ENCODE measurements at places on chromosomes 7 and 10.

DNA sequence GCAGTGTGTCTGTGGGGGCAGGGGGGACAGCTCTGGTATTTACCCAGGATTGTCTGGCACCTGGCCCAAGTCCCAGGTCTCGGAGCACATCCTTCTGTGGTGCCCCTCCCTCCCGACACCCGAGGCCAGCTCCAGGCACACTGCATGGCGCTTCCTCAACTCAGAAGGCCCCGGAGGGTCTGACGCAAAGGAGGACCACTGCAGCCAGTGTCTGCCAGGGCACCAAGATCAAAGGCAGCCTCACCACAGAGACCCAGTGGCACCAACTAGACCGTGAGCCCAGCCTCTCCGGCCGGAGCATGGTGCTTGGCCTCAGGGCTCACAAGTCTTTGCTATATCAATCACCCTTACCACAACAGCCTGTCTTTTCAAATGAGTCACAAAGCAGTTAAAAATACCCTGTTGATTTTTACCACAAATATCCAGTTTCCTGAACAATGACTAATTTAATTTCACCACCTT lies 99.3 kb upstream of the DDC start:
- peak; percentile 47 for DNase-seq

GRCh38 chr7:140698477-140698876 lies 2.0 kb downstream of the NDUFB2 start:
- DNase-seq, result no peak

DNA sequence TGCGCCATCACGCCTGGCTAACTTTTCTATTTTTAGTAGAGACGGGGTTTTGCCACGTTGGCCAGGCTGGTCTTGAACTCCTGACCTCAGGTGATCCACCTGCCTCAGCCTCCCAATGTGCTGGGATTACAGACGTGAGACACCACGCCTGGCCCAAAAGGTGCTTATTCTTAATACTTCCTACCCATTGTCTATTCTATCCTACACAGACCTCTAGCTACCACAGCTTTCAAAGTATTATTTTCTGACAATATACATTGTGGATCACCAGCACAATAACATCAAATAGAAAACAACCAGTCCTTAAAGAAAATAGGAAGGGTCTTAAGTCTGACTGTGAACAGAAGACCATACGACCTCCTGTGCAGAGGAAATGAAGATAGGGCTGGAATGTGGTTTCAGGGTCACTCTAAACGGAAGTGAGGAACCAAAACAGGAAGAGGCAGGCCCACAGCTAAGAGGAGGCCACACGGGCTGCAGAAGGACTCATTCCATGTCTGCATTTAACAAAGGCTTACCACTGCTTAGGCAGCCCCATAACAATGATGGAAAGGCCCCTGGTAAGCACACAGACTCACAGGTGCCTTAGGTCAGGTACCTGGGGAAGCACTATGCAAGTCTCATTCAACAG lies 115.2 kb downstream of the ZFAND4 start:
- DNase-seq, result peak; percentile 12

DNA sequence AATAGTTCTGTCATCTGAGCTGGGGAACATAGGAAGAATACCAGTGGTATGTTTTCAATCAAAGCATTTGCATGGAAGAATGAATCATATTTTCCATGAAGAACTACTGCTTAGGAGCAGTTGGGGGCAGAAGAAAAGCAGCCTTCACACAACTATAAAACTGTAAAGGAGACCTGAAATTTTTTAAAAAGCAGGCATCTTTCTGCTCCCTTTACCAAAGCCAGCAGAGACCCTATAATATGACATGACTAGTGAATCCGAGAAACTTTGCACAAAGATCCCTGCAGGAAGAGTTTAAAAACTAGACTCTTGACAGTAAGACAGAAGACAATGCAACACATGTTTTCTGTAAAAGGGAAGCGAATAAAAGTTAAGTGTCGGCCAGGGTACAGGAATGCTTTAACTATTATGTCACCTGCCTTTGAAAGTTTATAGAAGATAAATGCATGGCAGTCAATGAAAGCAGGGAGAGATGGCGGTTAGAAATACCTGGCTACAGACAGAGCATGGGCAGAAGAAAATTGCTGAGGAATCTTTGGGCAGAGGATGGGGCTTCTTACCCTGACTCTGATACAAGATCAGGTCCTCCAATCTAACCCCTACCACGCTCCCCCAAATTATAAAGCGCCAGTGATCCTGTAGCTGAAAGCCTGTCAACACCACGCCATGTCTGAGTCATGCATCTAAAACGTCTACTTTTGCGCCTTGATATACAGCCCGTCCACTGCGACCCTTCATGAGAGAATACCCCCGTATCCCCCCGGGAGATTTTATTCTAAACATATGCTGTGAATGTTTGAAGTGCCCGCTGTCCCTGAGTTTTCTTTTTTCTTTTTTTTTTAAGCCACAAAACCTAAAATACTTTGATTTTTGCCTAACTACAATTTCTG lies 93.1 kb downstream of the GLI3 start:
- DNase-seq, result no peak

GRCh38 chr7:94395141-94396036 lies 694 bp downstream of the COL1A2 start:
- DNase-seq, result peak; percentile 41

DNA sequence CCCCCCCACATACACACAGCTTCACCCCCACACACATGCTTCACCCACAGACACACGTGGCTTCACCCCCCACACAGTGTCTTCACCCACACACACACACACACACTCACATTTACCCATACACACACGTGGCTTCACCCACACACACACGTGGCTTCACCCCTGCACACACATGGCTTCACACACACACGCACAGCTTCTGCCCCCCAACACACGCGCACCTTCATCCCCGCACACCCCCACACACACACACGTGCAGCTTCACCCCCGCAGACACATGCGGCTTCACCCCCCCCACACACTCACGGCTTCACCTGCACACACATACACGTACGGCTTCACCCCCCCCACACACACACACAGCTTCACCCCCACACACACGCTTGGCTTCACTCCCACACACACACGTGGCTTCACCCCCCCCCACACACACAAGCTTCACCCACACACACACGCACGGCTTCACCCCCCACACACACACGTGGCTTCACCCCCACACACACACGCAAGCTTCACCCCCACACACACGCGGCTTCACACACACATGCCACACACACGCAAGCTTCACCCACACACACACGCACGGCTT lies 82.4 kb downstream of the NKX6-2 start:
- no peak for DNase-seq

DNA sequence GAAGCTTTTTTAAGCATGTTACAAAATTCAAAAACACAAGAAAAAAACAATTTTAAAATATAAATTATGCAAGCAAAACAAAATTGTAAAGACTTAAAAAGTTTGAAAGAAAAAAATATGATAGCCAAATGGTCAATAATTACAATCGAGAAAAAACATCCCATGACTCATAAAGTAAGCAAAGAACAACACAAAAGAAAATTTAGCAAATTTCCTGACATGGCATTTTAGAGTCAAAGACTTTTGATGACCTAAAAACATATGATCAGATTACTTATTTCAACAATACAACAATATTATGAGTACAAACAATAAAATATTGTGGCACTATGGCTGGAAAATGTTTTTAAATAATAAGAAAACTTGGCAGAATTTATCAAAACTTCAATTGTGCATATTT lies 312.1 kb upstream of the MEOX2 start:
- no peak for DNase-seq

GRCh38 chr10:22708772-22709171 lies 5.6 kb downstream of the PIP4K2A start:
- DNase-seq, result no peak

DNA sequence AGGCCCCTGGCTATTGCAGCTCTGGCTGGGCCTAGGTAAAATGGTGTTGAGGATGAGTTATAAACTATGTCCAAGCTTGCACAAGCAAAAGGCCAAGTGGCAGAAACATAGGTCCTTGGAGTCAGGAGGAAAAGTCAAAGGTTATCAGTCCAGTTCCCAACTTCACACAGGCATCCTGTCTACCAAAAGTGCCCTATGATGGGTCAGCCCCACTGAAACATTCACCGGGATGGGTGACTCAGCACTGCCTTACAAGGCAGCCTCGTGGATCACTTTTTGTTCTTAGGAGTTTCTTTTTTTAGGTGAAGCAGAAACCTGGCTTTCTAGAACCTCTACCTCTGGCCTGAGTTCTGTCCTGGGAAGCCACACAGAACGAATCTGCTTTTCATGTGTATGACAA lies 158.8 kb upstream of the LYZL2 start:
- peak; percentile 37 for DNase-seq

DNA sequence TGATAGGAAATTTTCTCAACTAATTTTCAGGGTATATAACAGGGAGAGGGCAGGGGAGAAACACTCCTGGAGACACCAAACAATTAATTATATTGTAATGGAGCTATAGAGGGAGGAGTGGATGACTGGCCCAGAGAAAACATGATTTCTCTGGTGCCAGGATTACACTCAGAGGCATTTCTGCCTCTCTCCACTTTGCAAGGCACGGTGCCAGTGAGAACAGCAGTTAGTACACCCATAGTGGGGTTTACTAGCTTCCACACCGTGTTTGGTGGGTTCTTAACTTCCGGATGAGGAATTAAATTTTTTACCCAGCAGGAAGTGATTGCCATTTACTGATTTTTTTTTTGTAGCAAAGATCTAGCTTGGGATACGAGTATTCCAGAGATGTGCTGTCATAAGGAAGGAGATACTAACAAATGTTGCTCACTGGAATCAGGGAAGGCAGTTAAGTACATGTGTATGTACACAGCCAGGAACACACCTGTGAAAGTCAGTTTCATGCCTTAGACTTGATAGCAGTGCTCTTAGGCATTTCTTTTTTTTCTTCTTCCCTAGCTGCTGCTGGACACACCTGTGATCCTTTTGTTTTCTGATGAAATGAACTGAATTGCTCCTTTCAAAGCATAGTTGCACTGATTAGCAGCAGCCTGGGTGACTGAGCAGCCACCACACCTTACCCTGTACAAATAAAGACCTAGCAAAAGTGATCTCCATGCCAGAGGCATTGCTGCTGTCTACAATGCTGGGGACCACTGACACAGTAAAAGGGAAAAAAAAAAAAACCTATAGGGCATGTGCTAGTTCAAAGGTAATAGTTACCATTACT lies 58.1 kb downstream of the POLL start:
- no peak for DNase-seq

DNA sequence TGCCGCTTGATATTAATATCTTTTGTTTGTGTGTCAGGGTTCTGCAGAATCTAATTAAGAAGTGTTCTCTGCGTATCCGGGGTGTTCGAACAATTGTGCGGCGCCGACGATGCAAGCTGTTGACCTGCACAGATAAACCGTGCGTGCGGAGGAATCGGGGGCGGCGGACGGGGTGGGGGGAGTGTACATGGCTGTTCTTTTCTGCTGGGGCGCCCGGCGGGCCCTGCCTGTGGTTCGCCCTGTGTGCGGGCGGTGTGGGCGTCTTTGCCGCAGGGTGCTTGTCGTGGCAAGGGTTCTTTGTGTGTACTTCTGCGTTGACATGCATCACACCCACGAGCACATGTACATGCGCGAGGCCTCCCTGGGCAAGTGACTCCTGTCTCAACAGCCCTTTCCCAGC lies 47.9 kb downstream of the MICALL2 start:
- no peak for DNase-seq

DNA sequence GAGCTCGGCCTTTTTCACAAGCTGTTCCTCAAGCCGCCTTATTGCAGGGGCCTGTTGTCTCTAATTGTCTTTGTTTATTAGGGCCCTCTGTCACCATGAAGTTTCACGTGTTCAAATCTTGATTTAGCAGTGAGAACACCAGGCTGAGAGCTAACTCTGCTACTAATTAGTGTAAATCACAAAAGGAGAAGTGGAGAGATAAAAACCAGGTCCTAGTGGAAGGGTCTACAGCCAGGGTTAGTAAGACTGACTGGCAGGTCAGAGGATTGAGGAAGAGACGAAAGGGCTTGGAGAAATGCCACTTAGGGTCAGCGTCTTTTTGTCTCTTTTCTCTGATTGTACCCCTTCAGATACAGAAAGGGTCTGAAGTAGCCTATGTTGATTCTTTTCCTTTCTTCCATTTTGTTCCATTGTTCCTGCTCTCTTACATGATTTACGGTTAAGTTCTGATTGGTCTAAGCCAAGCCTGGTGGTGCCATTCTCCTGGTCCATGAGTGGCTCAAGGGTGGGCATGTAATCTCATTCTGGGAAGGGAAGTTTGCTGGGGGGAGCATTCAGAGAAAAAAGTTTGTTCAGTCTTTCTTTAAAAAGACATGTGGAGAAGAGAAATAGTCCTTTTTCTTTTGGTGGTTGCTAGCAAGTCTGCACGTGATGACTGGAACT lies 21.3 kb downstream of the SSMEM1 start:
- no peak for DNase-seq

DNA sequence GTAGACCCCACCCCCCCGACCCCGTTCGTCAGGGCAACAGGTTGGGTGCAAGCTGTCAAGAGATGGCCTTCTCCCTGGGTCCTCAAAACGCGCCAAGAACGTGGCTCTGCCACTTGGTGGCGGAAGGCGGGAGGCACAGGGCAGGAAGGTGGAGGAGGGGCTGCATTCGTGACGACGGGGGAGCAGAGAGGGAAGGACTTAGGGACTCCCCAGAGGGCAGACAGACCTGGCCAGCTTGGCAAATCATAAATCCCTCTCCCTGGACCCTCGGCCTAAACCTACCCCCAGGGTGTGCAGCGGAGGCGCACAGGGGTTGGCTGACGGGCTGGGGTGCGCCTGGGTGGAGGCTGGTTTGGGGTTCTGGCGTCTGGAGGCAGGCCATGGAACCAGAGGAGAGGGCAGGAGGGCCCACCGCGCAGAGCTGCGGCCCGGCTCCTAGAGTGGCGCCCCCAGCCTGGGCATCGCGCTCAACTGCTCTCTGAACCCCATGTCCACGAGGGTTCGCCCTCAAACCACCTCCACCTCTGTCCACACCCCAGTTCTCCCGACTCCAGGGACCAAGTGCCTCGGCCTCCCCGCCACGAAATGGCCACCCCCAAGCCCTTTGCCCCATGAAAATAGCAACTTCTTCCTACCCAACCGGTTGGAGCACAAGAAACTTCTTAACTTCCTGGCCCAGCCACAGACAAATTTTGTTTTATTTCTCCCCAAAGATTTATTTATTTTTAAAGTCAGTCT lies 10.8 kb upstream of the GATA3 start:
- peak; percentile 77 for DNase-seq

- no peak for DNase-seq
These were observed 2.7 kb upstream of the STAMBPL1 start for GRCh38 chr10:88877298-88877697.

- DNase-seq, result no peak
These were observed 16.4 kb downstream of the SH3PXD2A start for GRCh38 chr10:103838862-103839518.

DNA sequence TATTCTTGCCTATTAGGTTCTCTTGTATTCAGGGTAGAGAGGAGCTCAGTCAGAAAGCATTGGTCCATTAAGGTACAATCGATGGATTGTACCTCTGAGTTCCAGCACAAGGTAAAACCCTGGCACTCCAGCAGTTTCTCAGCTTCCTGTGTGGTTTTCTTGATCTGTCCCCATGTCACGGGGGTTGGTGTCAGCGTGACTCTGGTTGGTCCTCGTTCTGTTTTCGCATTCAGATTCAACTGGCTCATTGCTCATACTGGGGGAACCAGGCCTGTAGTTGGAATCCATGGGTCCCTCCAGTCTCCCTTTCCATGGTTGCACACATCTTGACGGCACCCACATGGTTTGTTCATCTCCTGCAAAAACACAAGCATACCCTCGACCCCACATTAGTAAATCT lies 32.7 kb upstream of the RASGEF1A start:
- DNase-seq, result peak; percentile 77

- DNase-seq, result no peak
These were observed 13.4 kb downstream of the CCNJ start for GRCh38 chr10:96056787-96057186.

All from activated CD4-positive, alpha-beta T cell treated with anti-CD3 and anti-CD28 coated beads for 36 hours (primary cell).